AG08395 (cell line): ENCODE measurements at places on chromosomes 5 and 9.
A peak's percentile ranks its signal among the peaks of the same experiment; 100 is the strongest.

DNA sequence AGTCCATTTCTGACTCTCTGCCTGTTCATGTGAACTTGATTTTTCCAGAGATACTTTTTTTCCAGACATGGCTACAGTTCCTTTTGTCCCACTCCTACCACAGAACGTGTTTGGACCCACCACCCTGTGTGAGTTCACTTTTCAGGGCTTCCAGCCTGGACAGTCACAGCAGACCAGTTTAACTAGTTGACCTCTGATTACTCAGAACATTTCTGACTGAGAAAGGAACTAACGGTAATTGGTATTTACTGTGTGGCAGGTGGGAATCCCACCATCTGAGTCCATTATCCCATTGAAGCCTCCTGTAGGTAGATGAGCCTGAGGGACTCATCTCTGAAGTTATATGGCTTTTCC, 210.1 kb downstream of the GOLPH3 start:
- no peak for DNase-seq

DNA sequence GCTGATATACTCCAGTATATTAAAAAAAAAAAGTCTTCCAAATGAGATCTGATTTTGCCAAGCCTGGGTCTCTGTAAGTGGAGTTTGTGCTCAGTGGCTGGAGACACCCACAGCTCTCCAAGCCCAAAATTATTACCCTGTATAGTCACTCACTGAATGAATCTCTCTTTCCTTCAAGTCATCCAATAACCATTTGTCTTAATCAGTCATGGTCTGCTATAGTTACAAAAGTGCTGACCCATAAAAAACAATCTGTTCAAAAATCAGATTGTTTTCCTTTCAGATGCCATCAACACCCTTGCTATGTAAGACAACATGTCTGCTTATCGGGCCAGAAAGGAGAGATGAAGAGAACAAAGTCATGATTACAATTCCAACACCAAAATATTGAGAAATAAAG, 159.4 kb upstream of the FST start:
- DNase-seq, result no peak

DNA sequence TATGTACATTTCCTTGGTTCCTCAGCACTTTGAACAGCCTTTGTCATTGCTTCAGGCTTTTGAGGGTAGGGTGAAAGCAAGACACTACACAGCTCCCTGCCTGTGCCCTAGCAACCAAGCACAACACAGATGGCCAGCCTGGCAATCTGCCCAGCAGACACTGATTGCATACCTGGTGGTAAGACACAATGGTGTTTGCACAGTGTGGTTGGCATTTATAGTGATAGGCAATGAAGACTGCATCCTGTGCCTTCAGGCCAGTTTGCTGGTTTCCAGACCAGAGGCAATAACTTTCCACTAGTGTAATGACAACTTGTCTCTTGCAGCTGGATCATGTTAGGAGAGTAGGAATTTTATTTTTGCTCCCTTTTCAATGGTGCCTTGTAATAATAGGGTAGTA, 144.5 kb upstream of the TNC start:
- peak; percentile 67 for DNase-seq

DNA sequence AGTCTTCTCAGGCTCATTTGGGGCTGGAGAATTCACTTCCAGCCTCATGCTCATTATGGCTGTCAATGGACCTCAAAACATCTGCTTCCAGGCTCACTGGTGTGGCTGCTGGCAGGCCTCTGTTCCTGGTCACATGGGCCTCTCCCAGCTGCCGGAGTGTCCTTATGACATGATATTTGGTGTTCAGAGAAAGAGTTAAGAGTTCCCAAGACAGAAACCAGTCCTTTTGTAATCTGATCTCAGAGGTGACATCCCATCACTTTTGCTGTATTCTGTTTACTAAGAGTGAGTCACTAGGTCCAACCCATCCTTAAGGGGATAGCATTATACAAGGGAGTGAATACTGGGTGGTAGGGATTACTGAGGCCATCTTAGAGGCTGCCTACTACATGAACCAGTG, 104.6 kb downstream of the CACNA1B start:
- no peak for DNase-seq

DNA sequence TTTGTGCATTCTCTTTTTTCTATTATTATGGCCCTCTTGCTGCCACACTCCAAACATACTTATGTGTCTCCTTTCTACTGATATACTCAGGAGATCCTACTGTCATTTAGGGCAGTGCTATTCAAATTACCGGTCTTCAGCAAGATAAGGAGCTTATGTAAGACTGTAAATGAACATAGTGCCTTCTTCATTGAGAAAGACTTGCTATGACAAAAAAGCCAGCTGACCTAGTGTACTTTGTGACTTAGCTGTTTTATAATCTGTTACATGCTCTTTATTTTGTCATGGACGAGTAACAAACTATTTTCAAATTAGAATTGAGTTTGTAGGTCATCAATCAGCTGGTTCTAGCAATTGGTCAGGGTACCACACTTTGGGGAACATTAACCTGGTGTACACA, 32.8 kb downstream of the RANBP17 start:
- no peak for DNase-seq

GRCh38 chr5:54234304-54234933, 76.0 kb downstream of the ARL15 start:
- peak; percentile 54 for DNase-seq

GRCh38 chr5:138956801-138957200, 81.7 kb upstream of the LRRTM2 start:
- DNase-seq, result no peak

DNA sequence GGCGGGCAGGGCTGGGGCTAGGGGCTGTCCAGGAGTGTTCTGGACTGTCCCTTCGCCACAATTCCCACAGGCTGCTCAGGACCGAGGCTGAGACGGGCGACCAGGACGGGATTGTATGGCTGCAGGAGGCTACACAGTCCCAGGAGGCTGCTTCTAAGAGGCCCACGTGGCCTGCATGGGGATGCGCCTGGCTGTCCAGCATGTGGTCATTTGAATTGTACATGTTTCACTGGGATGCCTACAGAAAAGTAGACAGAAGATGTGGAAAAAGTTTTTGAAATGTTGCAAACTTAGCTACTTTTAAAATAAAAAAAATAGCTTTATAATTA, 32.6 kb upstream of the SPTLC1 start:
- no peak for DNase-seq

DNA sequence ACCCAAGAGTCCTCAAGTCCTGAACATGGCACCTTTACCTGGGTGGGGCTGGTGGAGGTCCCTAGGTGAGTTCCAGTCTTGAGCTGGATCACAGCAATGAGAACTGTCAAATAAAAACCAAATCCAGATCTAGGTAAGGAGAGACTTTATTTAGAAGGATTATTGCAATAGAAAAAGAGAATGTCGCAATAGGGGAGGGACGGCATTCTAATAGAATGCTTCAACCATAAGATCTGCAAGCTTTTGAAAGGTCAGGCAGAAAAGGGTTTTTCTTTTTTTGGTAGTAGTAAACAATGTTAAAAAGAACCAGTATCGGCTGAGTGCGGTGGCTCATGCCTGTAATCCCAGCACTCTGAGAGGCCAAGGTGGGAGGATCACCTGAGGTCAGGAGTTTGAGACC, 5.2 kb upstream of the GCNT1 start:
- peak; percentile 32 for DNase-seq

DNA sequence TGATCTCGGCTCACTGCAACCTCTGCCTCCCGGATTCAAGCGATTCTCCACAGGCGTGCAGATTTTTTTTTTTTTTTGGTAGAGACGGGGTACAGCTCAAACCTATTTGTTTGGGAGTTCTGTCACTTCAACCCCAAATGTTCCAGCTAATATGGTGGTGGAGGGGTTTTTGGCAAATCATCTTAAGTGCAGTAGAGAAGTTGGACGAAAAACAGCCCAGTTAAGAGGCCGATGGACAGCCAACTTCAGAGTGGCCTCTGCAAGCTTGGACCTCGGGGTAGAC, 756 bp upstream of the PRR7 start:
- DNase-seq, result no peak

GRCh38 chr5:151643388-151643787, 43.3 kb downstream of the SPARC start:
- DNase-seq, result no peak

GRCh38 chr5:179504600-179505396, 45.6 kb upstream of the RUFY1 start:
- no peak for DNase-seq

- no peak for DNase-seq
Measured at GRCh38 chr5:170479484-170479883, 24.3 kb upstream of the KCNIP1 start.

GRCh38 chr5:43171451-43171850, 20.6 kb upstream of the NIM1K start:
- DNase-seq, result no peak

- DNase-seq, result no peak
Measured at GRCh38 chr5:6483880-6484382, 35.3 kb downstream of the UBE2QL1 start.

DNA sequence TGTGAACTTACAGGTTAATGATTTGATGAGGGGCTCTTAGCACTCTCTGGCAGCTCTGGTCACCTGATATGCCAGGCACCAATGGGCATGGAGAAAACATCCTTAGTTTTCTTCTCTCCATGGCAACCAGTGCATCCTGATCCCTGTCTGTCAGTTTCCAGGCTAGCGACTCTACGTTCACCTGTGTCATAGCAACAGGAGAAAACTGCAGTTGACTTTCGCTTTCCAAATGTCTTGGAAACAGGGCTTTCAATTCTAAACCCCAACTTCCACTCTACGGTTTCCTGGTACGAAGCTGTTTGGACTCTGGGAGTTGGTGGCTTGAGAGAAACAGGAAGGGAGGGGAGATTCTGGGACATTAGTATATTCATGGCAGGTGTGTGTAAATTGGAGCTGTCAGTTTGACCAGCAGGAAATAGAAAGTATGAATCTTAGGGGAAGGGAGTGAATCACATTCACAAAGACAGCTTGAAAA, 74.4 kb downstream of the SLC28A3 start:
- no peak for DNase-seq

GRCh38 chr5:172407241-172407691, 47.1 kb downstream of the SH3PXD2B start:
- peak; percentile 46 for DNase-seq

DNA sequence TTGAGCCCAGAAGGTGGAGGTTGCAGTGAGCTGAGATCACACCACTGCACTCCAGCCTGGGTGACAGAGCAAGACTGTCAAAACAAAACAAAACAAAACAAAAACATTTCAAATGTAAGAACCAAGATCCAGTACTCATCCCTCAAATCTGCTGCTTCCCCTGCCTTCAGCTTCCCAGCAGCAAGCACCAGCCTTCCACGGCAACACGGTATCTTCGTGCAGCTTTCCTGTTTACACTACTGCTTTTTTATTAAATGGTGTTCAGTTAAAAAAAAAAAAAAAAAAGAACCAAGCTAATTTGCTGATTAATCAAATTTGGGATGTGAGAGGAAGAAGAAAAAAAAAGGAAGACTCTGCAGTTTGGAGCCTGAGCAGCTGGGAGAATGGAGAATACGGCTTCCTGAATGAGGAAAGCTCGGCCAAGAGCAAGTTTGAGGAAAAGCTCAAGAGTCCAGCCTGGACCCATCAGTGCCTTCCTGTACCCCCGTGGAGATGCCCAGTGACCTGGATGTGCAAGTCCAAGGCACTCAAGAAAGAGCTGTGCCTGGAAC, 28.0 kb upstream of the SLC2A8 start:
- no peak for DNase-seq

DNA sequence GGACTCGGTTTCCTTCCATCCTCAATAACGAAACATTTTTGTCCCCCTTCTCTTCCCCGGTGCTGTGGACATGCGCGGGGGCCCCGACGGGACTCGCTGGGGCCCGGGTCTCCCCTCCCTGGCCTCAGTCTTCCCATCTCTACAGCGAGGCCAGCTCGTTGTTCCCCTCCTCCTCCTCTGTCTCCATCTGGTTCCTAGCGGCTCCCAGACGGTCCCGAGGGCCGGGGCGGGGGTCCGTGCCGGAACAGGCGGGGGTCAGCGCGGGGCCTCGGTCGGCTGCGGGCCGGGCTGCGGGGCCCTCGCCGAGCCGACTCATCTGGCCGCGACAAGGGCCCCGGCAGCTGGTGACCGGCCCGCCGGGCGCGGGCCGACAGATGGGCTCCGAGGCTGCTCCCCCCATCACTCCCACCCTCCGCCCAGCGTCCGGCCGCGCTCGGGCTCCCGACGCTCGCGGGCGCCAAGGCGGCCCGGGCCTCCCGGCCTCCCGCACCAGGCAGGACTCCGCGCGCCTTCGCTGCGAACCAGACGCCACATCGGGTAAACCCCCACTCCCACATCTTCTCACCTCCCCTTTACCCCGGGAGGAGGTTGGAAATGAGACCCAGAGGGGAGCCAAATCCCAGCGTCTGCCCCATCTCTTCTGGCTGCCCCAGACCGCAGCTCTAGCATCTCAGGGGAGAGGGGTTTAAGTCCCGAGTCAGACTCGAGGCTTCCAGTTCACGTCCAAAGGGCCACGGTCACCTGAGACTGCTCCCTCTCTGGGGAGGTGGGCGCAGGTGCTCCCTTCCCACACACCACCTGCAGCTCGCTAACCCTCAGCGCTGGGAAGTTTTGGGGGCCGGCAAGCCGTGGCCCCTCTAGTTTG, 8.1 kb downstream of the BARHL1 start:
- DNase-seq, result no peak

- DNase-seq, result no peak
Measured at GRCh38 chr9:68778635-68779034, 73.6 kb downstream of the PIP5K1B start.

- no peak for DNase-seq
Measured at GRCh38 chr5:14281746-14282181, 138.6 kb downstream of the TRIO start.

- no peak for DNase-seq
Measured at GRCh38 chr5:132102101-132102701, 28.6 kb downstream of the CSF2 start.

- no peak for DNase-seq
Measured at GRCh38 chr5:150778088-150778516, 455 bp upstream of the SMIM3 start.

GRCh38 chr5:139654871-139655491, 6.8 kb downstream of the CXXC5 start:
- no peak for DNase-seq

DNA sequence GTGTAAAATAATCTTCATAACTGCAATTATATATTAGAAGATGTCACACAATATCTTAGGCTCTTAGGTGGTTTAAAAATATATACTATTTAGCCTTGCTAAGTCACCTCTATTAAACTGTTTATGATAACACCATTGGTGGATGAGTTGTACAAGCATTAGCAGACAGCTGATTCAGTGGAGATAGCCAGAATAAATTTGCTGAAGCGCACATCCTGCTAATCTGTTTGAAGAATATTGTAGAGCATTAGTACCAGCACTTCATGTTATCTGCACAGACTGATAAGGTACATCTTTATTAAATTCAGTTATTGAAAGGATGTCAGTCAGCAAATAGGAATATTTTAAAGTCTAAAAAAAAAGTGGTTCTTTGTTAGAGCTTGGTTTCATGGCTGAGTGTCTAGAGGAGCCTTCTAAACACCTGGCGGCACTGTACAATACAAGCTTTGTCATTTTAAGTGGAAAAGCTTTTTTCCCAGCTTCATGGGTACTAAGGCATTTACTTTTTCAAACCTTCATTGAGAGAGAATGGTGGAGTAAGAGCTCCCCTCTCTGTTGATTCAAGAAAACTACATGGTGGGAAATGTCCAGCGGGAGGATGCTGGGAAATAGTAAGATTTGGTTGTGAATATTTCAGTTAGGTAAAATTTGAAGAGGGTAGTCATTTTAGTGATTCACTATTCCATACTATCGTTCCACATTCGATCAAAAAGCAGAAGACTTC, 275.1 kb downstream of the SLF1 start:
- no peak for DNase-seq

GRCh38 chr5:14036514-14036913, 92.0 kb upstream of the DNAH5 start:
- peak; percentile 35 for DNase-seq

- no peak for DNase-seq
Measured at GRCh38 chr5:31815376-31815775, 176.4 kb downstream of the PDZD2 start.
